HCT116 (cell line): ENCODE measurements at places on chromosomes 12 and 14. TPM values are rescaled to one million over a fixed set of nuclear protein-coding genes. Genes with fewer than 3 reads are reported as not detected.
A peak's percentile ranks its signal among the peaks of the same experiment; 100 is the strongest.

GRCh38 chr14:59358784-59359183 is 106.4 kb downstream of the GPR135 start:
- DNase-seq, result no peak

DNA sequence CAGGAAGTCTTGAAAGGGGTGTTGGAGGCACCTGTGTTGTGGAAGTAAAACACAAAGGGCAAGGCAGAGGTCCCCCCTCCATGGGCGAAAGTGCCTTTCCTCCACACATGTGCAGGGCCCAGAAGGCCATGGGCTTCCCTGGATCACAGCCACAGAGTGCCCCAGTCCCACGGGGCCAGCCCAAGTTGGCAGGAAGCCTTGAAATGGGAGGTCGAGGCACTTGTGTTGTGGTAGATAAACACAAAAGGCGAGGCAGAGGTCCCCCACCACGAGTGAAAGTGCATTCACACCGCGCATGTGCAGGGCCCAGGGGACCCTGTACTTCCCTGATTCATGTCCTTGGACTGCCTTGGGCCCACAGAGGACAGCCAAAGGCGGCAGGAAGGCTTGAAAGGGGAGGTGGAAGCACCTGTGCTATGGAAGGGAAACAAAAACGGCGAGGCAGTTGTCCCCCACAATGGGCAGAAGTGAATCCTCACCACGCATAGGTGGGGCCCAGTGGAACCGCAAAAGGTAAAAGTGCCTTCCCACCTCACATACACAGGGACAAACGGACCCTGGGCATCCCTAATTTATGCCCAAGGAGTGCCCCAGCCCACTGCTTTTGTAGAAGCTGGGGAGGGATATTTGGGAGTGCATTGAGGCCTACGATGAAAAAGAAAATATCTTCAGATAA is 585.4 kb downstream of the ALG10 start:
- no peak for DNase-seq

GPN3 gene
- total RNA-seq, result 46.2 TPM

TTC9 gene
- total RNA-seq, result 2.4 TPM

DNA sequence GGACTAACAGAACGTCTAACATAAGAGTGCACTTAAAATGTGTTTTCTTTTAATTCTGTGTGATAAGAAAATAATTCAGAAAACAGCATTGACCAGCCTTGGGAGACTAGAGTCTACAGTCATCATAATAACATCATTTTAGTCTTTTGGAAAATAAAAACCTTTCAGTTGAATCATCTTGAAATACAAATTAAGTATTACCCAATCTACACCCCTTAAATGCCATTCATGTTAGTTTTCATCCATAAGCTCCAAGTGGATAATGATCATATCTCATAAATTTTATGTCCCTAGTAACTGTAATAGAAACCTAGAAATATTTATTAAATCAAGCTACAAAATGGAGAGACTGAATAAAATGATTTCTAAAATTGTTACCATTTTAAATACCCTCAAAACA is 32.4 kb downstream of the EPS8 start:
- DNase-seq, result no peak

ANKRD33 gene
- total RNA-seq, result not detected

- DNase-seq, result no peak
Observed at GRCh38 chr14:96166461-96167223, 38.0 kb upstream of the BDKRB2 start.

DNA sequence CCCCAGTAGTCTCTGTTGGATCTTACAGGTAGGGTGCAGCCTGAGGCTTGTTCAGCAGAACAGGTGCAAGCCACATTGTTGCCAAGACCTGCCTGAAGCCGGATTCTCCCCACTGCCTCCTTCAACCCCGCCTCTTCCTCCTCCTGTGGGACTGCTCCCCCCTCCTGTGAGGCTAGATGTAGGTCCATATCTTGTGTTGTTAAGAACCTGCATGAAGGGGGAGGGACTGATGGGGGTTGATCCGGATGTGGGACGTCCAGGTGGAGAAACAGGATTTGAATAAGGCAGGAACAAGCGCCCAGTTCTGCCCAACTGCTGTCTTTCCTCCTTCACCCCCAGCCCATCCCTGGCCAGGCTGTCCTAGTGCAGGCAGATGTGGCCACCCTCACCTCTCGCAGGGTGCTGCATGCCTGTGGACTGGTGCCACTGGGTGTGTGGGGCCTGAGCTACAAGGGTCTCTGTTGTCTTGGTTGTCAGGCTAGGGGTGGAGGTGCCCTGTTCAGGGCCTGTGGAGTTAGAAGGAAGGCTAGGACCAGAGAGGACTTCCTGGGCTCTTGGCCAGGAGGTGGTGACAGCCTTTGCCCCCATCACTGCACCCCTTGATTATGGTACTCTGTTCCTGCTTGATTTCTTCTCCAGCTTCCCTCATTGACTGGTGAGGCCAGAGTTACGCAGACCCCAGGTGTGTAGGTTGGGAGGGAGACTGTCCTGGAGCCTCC is 1.4 kb downstream of the NR4A1 start:
- DNase-seq, result no peak

DNA sequence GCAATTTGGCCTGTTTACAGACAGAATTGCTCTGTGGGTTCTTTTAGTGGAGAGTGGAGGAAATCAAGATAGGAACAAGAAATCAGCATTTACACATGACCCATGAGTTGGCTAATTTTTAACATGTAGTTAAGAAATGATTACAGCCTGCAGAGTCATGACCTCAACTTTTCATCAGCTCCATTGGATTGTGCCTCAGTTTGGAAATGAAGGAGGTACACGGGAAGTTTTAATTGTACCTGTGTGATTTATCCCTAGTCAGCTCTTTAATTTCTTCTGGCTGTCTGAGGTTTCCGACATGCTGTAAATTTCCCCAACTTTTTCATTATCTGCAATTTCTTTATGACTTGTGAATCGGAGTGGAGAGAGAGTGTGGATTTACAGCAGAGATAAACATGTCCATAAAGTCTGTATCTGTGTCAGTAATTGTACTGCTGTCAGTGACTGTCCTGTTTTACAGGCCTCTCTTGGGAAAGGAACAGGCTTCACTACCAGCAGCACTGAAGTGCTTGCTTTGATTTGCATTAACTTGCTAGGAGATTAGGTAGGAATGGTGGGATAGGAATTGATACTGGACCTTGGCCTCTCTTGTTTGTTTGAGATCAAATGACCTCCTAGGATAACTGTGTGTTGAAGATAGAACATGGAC is 49.2 kb downstream of the LIN52 start:
- DNase-seq, result no peak

DMAC2L gene
- total RNA-seq, result 8.9 TPM

KCNMB4 gene
- 5.0 TPM for total RNA-seq

GRCh38 chr12:18217966-18218365 is 43.4 kb upstream of the PIK3C2G start:
- DNase-seq, result no peak

- peak; percentile 54 for DNase-seq
Observed at GRCh38 chr14:81400202-81400678, at the start of gene STON2. TSS of gene STON2 (minus strand) at chr14:81400324. CDS start at chr14:81398382, 1,942 bp downstream.

DNA sequence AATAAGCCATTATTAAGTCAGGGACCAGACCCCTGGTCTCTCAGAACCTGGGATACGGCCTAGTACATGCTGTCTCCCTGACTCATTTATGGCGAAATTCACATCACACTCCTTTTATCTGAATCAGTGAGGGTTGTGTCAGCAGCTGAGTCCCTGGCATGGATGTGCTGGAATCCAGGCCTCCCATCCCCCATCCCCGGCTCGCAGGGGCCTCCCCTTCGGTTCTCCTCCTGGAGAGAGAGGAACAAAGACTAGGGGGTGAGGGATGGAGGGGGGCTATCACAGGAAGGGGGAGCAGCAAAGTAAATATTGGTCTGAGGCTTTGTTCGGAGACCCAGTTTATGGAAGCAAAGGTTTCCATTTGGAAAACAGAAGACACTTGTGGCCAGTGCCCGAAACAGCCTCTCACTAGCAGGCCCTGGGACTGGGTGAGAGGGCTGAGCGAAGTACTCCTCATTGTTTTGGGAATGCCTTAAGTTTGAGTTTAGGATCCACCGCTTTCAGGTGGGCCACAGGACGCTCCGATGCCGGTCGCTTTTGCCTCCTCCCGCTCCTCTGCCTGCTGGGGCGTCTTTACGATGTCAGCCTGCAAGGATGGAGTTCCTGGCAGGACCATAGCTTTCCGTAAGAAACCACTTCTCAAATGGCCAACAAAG is 145.0 kb downstream of the PRKCH start:
- DNase-seq, result no peak

- DNase-seq, result peak; percentile 24
Observed at GRCh38 chr14:51873221-51873893, 12.9 kb downstream of the GNG2 start.

GRCh38 chr12:120639771-120640721 is at the start of gene CABP1:
TSS of gene CABP1 (plus strand) at chr12:120640626. CDS start at chr12:120640686, 60 bp downstream.
- no peak for DNase-seq

- DNase-seq, result no peak
Observed at GRCh38 chr14:100856056-100856950, 30.4 kb downstream of the MEG3 start.

- no peak for DNase-seq
Observed at GRCh38 chr12:108328420-108328819, 10.7 kb downstream of the CMKLR1 start.

GLIPR1L2 gene
- 0.44 TPM for total RNA-seq

RPL10L gene
- not detected for total RNA-seq

DNA sequence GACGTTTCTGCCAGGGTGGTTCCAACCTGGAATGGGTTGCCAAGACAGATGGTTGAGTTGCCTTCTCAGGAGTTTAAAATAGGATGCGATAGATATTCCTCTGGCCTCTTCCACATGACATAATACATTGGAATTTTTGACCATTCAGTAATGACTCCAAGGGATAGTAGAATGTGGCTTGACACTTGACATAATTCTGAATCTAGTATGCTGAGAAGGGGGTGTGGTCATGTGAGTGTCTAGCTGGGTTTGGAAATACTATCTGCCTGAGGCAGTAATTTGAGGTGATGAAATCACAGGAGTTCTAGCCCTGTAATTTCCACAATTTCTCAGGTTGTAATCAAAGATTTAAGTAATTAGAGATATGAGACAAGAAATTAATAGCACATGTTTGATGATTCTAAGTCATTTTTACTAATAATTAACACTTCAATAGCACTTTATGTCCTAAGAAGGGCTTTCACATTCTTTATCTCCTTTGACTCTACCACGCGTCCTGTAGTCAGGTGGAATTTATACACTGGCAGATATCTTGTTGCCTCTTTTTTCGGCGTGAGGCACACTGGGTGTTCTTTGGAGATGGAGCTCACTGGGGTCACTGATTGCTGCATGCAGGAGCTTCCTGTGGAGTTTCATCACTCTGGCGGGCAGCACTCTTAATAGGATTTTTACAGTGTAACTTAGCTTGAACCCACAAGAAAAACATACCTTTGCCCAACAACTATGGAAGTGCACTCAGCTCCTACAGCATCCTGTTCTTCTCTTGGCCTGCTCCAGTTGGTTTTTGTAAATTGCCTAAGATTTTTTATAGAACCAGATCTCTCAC is 3.2 kb upstream of the AMIGO2 start:
- no peak for DNase-seq

GRCh38 chr12:32270818-32271710 is 128.3 kb upstream of the FGD4 start:
- DNase-seq, result no peak

GRCh38 chr12:108459149-108459548 is 55.9 kb upstream of the FICD start:
- no peak for DNase-seq

RASSF8 gene
- total RNA-seq, result 9.2 TPM

DNA sequence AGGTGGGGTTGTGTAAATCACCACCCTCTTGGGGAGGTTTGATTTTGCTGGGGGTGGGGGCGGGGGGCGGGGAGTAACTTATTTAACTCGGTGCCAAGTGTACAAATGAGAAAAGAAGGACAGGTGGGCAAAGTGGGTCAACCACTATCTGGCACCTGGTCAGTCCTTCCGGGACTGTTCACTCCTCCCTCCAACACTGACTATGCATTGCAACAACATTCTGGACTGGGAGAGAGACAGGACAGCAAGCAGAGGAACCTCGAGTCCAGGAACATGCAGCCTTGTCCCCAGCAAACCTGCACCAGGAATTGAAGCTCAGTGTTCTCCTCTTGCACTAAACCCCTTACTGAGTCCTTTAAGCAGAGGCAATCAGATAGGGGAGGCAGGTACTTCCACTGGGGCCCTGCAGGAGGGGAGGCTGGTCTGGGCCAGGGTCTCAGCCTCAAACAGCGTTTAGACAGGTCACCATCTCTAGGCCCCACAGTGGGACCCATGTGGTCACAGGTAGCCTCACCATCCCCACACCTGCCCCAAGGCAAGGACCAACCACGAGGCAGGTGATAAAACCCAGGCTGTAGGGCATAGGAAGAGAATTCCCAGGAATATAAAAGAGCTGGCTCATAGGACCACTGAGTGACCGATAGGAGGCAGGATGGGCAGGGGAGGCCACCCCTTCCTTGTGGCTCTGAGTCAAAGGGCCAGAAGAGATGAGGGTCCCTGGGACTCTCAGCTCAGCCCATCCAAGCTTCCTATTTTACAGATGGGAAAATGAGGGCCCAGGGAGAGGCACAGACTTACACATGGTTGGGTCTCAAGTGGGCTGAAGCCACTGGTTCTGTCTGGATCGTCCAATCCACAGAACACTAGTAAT is 9.8 kb downstream of the CCDC85C start:
- DNase-seq, result no peak

ZNF891 gene
- total RNA-seq, result 0.02 TPM

KLRC2 gene
- total RNA-seq, result 7.5 TPM

DNA sequence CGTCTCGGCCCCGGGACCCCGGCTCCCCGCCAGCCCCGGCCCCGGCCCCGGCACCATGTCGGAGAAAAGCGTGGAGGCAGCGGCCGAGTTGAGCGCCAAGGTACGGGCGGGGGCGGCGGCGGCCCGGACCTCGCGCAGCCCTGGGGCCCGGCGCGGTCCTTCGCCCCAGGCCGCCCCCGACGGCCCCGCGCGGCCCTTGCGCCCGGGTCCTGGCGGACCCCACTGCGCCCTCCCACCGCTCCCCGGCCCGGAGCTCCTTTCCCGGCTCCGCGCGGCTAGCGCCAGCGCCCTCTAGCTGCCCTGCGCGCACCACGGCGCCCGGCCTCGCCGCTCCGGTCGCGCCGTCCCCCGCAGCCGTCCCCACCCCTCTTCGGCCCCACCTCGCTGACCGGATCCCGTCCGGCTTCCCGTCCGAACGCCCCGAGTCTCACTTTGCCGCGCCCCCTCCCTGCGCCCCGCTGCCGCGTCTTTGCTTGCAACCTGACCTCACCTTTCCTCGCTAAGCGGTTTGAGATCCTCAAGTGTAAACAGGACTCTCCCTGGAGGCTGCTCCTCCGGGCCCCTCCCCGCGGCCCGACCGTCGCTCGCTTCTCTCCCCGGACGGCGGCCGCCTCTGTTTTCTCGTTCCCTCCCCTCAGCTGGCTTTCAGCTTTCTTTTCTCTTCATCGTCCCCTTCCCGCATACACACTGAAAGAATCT is 637 bp downstream of the PTMS start:
- DNase-seq, result no peak

- no peak for DNase-seq
Observed at GRCh38 chr12:113854385-113855142, 111.6 kb downstream of the RBM19 start.
